NCI-H774 (cell line): ENCODE measurements at places on chromosomes 3 and 15.

DNA sequence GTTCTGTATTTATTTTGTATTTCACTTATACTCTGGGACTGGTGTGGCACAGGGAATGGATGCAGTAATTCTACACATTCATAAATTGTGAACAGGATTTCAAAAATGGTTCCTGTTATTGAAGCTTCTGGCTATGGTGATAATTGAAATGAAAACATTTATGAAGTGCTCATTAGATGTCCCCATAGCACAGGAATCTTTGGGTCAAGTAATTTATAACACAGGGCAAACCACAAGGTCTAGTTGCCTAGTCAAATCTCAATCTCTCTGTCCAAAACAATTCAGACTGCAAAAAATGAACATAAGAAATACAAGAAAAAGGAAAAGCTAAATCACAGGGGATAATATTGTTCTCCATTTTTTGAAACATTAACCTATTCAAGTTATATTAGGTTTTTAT lies 117.5 kb upstream of the PTPRG start:
- no peak for DNase-seq

DNA sequence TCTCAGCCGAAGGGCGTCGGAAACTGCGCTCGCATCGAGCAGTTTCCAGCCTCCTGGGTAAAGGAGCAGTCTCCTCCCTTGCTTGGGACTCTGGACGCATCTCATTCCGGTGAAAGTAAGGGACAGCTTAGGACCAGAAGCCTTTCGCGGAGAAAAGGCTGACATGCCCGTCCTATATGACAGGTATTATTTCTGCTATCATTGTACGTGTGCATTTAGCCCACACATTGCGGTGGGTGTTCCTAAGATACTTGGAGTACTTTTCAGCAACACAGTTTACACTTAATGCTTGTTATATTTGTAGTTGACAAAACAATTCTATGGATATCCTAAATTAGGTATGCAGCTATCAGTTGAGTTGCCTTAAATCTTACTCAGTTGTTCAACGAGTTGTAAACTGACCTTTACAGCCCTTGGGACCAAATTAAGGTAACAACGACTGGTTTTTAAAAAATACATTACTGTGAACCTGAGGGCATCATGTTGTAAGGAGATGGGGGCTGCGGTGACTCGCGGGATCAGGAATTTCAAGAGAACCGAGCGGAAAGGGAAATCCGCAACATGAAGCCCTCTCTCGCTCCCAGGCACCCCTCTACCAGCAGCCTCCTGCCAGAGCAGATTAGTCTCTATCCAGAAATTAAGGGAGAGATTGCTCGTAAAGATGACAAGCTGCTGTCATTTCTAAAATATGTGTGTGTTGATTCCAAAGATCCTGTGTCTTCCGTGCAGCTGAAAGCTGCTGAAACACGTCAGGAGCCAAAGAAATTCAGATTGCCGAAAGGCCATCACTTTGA lies 632 bp upstream of the COPS2 start:
- no peak for DNase-seq

DNA sequence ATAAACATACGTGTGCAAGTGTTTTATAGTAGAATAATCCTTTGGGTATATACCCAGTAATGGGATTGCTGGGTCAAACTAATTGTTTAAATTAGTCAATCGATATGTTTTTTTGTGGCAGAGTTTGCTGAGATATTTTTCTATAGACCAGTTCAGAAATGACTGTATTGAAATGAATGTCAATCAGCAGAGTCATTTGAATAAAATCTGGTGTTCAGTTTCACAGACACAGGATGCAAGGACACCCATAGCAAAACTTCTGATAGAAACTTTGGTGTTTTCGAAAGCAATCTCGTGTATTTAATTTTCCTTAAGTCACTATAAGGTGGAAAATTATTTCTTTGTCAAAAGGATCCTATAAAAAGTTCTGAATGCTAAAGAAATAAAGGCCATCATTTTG lies 434.4 kb downstream of the RAP2B start:
- no peak for DNase-seq

DNA sequence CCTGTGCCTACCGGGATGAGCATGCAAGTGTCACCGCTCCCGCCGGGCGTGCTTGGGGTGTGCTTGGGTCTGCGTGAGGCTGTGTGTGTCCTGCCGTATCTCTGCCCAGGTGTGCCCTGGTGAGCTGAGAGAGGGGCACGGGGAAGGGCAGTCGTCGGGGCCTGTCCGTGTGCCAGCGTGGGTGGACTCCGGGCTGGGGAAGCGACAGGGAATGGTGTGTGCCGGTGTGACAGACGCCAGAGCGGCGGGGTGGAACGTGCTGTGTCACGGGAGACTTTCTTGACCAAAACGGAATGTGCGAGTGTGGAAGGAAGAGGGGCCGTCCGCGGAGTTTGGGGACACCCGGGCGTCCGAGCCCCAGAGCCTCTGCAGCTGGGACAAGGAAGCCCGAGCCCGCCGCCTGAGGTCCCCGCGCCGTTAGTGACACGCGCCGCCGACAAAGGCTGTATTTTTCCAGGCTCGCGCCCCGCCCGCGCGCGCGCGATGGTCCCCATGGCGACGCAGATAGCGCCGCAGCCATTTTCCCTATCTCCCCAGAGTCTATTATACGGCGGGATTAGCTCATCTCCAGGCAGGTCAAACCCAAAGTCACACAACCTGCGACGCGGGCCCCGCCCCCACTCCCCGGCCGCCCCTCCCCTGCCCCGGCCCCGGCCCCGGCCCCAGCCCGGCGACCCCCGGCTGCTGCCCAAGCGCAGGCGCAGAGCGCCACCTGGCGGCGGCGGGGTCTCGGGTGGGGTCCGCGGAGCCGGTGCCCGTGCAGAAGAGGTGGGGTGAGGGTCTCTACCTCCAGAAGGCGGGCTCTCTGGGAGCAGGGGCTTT lies 4.5 kb upstream of the GATA2 start:
- peak; percentile 54 for DNase-seq

GRCh38 chr15:64023220-64023619 lies 23.1 kb downstream of the DAPK2 start:
- DNase-seq, result no peak

DNA sequence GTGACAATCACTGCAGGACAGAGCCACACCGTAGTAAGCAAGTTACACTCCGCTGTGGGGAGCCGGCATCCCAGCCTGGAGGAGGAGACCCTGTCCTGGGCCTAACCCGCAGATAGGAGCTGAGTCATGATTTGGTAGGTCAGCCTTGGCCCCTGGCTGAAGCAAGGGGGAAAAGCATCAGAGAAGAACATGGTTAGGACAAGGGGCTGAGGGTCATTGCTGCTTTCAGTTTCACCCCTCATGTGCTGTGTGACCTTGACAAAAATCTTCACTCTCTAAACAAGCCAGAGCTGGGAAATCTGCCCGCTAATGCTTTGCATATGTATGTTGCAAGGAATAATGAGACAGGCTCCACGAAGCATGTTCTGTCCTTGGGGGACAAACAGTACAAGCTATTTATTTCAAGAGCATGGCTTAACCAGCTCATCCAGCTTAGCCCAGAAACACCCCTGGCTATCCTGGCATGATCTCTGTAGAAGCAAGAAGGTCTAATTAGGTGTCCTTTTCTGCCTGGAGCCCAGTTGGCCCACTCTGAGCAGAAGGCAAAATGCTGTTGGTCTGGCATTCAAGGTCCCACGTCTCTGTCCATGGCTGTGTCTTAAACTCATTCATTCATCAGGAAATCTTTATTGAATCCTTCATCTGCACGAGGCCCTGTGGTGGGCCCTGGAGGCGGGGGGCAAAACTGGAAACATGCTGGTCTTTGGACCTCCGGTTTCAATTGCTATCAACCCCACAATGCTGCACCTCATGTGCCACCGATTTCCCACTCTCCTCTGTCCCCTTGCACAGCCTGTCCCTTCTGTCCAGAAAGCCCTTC lies 221.3 kb upstream of the LYSMD4 start:
- DNase-seq, result no peak

DNA sequence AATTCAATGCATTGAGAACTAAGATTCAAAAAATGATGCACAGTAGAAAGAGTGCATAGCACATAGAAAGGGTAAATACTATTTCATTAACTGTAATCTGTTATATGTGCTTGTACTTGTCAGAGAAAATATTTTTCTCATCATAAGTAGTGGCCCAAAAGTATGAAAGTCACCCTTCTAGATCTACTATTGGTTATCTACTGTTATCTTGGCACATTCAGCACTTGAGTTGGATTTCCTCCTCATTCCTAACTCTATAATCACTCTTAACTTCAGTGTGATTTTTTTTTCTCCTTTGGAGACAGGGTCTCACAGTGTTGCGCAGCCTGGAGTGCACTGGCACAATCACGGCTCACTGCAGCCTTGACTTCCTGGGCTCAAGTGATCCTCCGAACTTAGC lies 194.4 kb downstream of the PCCB start:
- no peak for DNase-seq

GRCh38 chr3:157578181-157578580 lies 75.0 kb upstream of the VEPH1 start:
- DNase-seq, result no peak

GRCh38 chr15:68056097-68056865 lies 2.2 kb downstream of the PIAS1 start:
- DNase-seq, result no peak

- no peak for DNase-seq
Observed at GRCh38 chr3:177338697-177339219, 141.5 kb upstream of the TBL1XR1 start.

- no peak for DNase-seq
Observed at GRCh38 chr3:37466660-37467359, 292.4 kb upstream of the LRRFIP2 start.

- no peak for DNase-seq
Observed at GRCh38 chr3:107803170-107803569, 280.4 kb downstream of the BBX start.

DNA sequence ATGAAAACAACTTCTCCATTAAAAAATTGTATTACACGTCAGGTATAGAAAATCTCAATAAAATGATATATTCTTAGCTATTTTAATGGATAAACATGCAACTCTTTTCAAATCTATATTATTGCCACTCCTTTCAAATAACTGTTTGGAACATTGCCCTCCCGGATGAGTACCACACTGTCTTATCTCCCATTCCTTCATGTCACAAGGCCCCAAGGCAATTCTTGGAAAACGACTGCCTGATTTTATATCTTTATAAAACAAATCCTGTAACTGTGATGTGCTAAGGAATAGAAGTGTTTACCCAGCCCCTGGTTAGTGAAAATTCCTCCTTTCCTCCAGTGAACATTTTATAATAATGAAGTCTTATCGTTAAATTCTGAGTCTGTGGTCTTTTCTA lies 6.2 kb upstream of the ZNF619 start:
- no peak for DNase-seq

GRCh38 chr3:16373341-16373946 lies 108.4 kb downstream of the OXNAD1 start:
- DNase-seq, result no peak

- no peak for DNase-seq
Observed at GRCh38 chr3:4584456-4585249, 91.5 kb downstream of the ITPR1 start.

- DNase-seq, result no peak
Observed at GRCh38 chr3:186523022-186523421, 21.2 kb downstream of the CRYGS start.

DNA sequence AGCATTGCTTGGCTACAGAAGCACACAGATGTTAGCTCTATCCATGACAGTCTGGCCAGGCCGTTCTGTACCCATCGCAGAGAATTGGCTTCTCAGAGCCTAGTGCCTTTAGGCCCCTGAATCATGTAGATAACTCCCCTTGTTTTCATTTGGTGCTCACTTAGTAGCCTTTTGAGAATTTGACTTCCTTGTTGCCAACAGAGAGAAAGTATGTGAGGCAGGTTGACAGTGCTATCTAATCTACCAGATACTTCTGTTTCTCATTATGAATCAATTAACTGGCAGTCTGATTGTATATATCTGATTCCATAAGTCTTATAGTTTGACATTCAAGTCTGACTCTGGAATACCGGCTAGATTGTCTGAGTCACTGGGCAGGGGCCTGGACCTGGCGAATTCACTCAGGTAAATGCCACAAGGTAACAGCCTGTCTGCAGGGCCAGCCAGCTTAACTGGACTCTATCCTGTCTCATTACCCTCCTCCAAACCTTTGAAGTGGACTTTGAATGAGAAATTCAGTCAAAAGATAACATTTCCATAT lies 160.2 kb downstream of the GHSR start:
- no peak for DNase-seq

- DNase-seq, result no peak
Observed at GRCh38 chr3:168036619-168037018, 59.1 kb downstream of the GOLIM4 start.

GRCh38 chr3:40071683-40072238 lies 237.7 kb upstream of the EIF1B start:
- no peak for DNase-seq

DNA sequence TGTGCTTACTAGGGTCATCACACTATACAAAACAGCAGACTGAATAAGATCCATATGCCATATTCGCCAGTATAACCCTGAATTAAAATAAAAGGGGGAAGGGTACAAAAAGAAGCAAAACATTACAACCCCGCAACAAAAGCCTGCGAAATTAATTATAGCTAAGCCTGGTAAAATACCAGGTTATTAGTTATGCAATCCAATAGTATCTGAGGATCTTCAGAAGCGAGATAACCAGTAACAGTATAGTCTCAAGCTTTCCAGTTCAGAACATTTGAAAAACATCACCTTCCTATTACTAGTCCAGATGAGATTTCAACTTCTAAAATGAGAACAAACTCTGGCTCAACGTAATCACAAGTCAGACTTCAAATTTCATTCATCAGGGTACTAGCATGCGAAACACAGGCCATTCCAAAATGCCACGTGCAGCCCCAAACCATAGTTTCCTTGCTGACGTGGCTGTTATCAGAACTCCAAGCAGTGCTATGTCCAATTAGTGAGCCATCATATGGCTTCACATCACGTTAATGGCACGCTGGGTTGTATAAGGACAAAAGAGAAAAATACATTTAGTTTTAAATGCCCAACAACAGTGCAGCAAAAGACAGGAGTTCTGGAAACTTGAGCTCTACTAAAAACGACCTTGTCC lies 1.1 kb downstream of the SSR3 start:
- no peak for DNase-seq

GRCh38 chr3:120652281-120652680 lies 29.8 kb downstream of the HGD start:
- DNase-seq, result no peak
